Cerebellum (tissue), 4 donors: ENCODE measurements at places on chromosomes 4 and X.

GRCh38 chr4:183286590-183287308, 33.3 kb downstream of the CLDN22 start:
- no peak for DNase-seq

DNA sequence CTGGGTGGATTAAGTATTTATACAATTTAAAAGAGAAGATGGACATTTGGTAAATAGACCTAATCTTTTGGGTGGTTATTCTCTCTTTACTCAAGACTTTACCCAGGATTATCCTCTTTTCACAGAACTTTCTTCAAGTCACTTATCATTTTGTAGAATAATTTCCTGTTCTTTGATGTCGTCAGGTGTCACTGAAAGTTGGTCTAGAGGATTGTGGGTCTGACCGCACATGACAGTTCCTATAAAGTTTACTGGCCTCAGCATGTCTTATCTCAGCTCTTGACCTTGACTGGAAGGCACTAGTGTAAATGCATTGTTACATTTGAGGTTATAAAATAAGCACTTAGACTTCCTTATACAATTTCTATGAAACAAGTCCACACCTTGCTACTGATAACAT, 139.9 kb upstream of the SLC4A4 start:
- DNase-seq, result no peak

DNA sequence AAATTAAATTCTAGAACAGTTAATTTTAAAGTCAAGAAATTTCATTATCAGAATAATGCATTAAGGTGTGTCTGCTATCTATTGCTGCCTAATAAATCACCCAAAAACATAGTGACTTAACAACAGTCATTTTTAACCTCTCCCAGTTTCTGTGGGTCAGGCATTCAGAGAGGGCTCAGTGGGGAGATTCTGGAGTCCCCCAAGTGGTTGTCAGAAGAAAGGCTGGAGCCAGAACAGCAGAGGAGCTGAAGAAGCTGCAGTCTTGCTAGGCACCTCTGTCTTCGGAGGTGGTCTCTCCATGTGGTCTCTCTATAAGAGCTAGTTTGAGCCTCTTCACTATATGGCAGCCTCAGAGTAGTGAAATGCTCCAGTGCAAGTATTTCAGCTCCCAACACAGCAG, 9.3 kb upstream of the HOPX start:
- no peak for DNase-seq

- no peak for DNase-seq
Measured at GRCh38 chrX:97268182-97268680, 384.5 kb downstream of the RPA4 start.

GRCh38 chr4:109444182-109444844, 10.7 kb downstream of the SEC24B start:
- no peak for DNase-seq

- DNase-seq, result no peak
Measured at GRCh38 chr4:165199286-165199685, 8.1 kb upstream of the KLHL2 start.

- DNase-seq, result no peak
Measured at GRCh38 chr4:99473131-99473530, 37.7 kb upstream of the C4orf17 start.

DNA sequence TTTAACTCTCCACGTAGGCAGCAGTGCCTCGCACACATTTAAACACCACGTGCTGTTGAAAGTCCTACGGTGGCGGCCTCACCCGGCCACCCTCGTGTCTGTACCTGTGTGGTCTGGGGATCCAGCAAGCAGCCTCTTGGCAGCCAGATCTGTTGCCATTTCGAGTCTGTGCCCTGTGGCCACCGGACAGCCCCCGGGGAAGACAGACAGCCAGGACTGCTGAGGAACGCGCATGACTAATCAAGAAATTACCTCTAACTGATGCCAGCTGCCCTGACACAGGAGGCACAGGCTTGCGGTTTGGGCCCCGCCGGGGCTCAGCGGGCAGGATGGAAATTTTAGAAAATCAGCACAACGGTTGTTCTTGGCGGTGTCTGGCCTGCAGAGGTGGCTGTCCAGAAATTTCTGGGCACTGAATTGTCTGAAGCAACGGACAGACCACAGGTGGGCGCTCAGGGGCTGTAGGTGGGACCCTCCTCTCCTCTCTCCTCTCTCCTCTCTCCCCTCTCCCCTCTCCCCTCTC, 15.6 kb upstream of the ASMTL start:
- no peak for DNase-seq

DNA sequence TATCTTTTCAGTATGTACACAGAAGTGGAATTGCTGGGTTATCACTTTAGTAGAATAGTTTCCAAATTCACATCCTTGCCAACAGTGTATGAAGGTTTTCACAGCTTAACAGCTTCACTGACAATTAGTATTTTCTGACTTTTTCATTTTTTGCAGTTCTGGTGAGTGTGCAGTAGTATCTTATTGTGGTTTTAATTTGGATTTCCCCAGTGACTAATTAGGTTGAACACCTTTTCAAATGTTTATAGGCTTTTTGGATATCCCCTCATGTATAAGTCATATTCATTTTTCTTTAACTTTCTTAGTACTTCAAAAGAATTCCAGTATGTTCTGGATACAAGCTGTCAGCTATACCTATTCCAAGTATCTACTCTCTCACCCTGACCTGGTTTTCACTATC, 37.1 kb downstream of the BRCC3 start:
- no peak for DNase-seq

DNA sequence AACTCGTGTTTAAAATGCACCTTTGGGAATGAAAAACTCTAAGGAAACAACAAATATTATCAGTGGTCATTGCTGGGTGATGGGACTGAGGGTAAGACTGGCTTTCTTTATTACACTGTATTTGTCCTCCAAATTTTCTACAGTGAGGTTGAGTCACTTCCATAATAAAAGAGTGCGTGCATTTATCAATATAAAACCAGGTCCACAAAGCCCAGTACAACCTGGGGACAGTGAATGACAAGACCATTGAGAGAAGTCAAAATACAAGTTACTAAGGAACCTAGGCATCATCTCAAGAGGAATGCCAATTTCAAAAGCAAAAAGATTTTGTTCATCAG, 76.4 kb downstream of the MAGED4 start:
- no peak for DNase-seq

- no peak for DNase-seq
Measured at GRCh38 chr4:145703850-145704497, 24.0 kb downstream of the C4orf51 start.

- no peak for DNase-seq
Measured at GRCh38 chr4:184346682-184347081, 127.7 kb downstream of the IRF2 start.

GRCh38 chr4:159425737-159426305, 322.9 kb downstream of the RAPGEF2 start:
- DNase-seq, result no peak

- no peak for DNase-seq
Measured at GRCh38 chr4:90503677-90504076, 376.5 kb downstream of the CCSER1 start.

DNA sequence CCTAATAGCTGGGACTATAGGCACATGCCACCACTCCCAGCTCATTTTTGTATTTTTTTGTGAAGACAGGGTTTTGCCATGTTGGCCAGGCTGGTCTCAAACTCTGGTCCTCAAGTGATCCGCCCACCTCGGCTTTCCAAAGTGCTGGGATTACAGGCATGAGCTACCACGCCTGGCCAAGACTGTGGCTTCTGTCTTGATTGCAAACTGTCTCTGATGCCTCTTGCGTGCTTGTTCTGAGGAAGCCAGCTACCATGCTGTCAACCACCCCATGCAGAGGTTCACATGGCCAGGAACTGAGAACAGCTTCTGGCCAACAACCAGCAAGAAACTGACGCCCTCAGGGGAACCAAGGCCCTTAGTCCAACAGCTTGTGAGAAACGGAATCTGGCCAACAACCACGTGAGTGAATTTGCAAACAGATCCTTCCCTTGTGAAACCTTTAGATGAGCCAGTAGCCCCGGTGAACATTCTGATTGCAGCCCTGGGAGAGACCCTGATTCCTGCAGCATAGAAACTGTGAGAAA, 71.2 kb downstream of the SUPT20HL2 start:
- peak; percentile 7 for DNase-seq

GRCh38 chrX:129998021-129998420, 15.6 kb downstream of the BCORL1 start:
- DNase-seq, result no peak

DNA sequence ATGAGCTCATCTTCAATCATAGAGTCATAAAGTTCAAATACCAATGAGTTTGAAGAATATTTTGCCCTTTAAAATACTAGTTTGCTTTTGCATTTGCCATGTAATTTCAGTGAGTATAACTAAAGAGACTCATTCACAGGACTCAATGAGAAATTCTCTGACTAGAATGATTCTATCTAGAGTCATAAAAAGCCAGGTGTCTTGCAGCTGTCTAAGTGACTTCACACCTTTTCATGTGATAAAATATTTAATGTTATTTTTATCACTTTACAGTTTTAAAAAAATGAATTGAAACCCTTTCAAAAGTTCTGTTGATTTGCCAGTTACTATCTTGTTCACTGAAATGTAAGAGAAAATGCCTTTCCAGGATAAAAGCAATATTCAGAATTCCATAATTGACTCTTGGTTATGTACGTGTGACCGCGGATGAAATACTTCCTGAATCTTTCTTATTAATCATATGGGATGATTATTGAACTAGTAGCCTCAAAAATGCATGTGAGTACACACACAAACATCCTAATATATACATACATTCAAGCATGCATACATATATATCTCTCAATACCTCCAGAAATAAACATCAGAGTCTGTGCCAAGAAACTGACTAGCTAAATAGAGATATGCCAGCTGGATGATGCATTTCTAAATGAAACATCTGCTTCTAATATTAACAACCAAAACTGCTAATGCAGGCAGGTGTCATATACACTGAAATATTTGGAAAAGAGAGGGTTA, 87.0 kb downstream of the GABRB1 start:
- no peak for DNase-seq

DNA sequence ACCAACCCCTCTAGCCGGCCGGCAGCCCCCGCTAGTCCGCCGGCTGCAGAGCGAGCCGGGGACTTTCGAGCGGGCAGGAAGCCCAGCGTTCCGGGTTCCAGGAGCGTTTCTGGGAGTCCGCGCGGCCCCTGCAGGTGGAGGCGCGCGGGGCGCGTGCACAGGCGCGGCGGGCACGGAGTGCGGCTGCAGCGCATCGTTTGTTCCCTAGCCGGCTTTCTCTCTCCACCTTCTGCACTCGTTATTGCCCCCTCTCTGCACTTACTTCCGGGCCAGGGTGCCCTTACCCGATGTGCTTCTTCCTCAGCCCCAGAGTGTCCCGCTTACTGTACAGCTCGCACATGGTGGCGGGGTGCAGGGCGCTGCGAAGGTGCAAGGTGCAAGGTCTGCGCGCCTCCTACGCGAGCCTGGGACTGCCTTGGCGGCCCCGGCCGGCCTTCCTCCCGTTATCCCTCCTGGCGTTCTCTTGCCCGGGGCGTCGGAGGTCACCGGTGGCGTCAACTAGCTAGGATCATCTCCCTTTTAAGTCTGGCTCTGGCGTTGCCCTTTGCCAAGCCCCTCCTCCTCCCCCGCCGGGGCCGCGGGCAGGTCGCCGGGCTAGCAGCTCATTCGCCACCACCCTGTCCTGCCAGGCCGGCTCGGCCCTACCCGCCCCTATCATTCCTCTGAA, at the start of gene ETNPPL:
Gene ETNPPL, minus strand, starts transcription at position 495 of the 667 bp plus-strand sequence. Its CDS starts 155 bp downstream, at position 340.
- DNase-seq, result peak; percentile 21
